ENCODE measurements at places on chromosomes 5 and 9.

GRCh38 chr5:69512740-69513260, 20.2 kb downstream of the OCLN start:
- no peak for DNase-seq

DNA sequence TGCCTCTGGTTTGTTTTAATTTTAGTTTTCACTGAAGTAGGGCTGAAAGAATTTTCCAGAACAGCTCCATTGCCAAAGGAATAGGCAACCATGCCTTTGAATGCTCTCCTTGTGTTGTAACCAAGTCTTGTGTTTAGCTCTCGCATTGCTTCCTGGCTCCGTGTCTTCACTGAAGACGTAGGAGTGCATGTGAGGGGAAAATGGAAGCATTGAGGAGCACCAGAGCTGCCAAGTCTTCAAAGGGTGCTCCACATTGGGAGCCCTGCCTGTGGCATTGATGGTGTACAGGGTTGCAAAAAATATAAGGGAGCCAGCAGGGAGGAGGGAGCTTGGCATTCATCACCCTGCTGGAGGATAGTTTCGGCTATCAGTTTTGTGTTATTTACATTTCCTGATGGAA, 86.6 kb downstream of the NTRK2 start:
- DNase-seq, result no peak

DNA sequence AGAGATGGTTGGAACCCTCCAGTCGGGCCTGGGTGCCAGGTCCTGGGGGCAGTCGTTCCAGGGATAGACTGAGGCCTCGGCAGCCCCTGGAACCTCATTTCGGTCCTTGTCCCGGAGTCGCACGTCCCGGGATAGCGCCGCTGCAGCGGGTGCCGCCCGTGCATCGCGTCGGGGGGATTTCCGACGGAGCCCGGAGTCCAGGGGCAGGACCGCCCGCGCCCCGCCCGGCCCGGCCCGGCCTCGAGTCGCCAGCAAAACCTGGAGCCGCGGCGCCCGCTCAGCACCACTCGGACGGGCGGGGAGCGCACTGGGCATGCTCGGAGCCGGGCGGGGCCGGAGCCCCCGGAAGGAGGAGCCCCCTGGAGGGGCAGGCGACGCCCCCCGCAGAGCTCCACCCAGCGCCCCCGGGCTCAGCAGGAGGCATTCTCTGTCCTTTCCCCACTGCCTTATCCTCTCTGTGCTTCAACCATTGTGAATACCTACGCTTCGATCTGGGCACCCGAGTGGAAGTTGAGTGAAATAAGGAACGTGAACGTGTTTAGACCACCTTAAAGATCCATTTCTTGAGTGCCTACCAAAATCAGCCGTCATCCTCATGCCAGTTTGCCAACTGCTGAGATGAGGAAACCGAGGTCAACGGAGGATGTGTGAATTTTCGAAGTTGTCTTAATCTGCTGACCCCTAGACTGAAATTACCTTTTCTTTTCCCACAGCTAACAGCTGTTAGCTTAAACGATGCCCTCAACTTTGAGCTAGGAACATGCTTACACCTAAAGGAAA, 1.7 kb upstream of the PTPN3 start:
- DNase-seq, result no peak

DNA sequence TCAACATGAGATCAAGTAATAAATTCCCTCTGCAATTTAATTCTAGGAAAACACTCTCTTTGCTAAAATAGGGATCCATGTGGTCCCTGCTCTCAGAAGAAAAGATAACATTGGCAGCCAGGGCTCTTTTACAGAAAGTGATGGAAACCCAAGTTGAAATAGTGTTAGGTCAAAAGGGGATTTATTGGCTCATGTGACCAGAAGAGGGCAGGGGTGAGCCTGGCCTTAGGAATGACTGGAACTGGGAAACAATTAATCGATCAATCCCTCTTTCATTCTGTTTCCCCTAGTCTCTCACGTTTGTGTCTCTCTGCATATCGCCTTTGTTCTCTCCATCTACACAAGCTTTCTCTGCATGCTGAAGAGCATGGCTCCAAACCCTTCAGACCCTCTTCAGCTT, 58.3 kb upstream of the ALDH1B1 start:
- no peak for DNase-seq

DNA sequence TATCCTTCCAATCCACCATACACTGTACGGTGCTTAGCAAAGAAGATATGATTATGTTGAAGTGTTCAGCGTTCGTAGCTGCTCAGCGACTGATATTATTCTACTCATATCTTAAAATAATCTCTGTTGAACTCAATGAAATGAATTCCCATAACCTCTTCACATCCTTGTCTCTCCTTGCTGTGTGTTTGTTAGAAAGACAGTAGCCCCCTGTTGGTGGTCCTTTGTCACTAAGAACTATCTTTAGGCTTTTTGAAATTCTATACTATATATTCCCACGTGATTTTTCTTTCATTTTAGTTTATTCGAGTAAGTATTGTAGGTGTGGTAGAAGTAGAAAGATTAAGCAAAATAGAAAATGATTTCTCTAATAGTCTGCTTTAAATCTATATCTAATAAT, 762.8 kb upstream of the WWC1 start:
- DNase-seq, result no peak

DNA sequence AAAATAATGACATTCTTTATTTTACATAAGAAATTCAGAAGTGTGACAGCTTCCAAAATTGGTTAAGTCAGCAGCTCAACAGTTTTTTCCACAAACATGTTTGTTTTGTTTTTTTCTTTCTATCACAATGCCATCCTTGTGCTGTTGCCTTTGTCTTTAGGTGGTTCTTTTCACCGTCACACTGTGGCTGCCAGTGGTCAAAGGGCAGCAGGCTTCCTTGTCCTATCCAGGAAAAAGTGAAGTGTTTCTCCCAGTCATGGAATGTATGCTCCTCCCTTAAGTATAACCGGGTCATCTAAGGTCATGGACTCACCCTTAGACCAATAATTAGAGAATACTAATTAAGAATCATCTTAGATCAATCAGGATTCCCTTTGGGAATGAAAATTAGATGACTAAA, 87.4 kb downstream of the SREK1 start:
- no peak for DNase-seq

GRCh38 chr5:143229896-143230675, 173.4 kb downstream of the NR3C1 start:
- no peak for DNase-seq

GRCh38 chr5:104914536-104915070, 1352.0 kb upstream of the NUDT12 start:
- DNase-seq, result no peak

GRCh38 chr5:100790170-100790665, 112.9 kb downstream of the ST8SIA4 start:
- no peak for DNase-seq

GRCh38 chr9:33416996-33417395, 14.6 kb upstream of the AQP7 start:
- no peak for DNase-seq

DNA sequence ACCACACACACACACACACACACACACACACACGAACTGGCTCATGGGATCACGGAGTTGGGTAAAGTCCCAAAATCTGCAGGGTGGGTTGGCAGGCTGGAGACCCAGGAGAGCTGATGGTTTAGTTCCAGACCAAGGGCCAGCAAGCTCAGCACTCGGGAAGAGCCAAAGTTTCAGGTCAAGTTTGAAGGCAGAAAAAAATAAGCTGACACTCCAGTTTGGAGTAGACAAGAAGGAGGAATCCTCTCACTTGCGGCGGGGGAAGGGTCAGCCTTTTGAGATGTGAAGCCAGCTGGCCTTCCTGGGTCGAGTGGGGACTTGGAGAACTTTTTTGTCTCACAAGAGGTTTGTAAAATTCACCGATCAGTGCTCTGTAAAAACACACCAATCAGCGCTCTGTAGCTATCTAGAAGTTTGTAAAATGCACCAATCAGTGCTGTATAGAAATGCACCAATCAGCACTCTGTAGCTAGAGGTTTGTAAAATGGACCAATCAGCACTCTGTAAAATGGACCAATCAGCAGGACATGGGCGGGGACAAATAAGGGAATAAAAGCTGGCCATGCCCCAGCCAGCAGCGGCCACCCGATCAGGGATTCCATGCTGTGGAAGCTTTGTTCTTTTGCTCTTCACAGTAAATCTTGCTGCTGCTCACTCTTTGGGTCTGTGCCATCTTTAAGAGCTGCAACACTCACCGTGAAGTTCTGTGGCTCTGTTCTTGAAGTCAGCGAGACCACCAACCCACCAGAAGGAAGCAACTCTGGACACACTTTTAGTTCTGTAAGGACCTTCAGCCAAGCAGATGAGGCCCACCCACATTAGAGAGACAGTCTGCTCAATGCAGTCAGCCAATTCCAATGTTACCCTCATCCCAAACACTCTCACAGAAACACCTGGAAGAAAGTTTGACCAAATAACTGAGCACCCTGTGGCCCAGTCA, 37.8 kb upstream of the UNC5A start:
- DNase-seq, result no peak

DNA sequence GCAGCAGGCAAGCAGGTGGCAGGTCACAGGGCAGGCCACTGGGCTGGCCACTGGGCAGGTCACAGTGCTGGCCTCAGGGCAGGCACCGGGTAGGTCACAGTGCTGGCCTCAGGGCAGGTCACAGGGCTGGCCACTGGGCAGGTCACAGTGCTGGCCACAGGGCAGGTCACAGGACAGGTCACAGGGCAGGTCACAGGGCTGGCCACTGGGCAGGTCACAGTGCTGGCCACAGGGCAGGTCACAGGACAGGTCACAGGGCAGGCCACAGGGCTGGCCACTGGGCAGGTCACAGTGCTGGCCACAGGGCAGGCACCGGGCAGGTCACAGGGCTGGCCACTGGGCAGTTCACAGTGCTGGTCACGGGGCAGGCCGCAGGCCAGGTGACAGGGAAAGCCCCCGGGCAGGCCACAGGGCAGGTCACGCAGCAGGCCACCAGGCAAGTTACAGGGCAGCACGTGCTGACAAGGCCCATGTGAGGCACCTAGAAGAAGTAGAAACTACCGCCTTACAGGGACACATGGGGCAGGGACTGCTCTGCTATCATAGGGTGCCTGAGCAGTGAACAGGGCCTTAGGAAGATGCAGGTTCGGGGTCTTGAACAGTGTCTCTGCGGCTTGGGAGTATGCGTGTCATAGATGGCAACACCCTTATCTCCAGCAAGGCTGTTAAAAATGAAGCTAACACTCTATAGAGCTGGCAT, 18.6 kb upstream of the MED10 start:
- no peak for DNase-seq

GRCh38 chr9:83034587-83034986, 28.4 kb downstream of the RASEF start:
- DNase-seq, result no peak

DNA sequence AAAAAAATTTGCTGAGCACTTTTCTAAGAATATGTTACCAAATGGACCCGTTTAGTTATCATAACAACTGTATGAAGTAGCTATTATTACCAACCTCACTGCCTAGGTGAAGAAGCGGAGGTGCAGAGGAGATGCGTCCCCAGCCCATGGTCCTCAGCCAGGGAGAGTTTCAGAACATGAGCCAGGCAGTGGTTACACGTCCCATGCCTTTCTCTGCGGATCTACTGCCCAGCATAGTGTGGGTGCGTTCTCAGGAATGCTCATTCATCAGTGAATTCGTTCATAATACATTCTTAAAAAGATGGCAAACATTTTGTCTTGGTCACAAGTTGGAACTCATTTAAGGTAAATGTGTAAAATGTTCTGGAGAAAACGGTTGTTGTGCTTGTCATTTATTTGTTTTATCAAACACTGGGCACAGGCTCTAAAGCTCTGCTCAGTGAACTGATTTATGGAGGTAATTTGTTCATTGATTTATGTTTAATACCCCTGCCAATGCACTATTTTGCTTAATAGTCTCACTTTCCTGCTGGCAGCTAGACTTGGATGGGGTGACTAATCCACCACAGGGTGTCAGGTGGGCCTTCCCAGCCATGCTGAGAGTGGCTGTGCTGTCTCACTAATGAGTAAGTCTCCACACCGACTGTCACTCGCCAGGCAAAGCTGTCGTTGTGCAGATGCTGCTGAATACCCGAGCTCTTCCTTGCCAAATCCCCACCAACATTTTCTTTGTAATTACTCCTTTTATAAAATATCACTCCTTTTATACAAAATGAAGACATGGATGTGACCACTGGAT, 248.8 kb downstream of the TENT4A start:
- no peak for DNase-seq

DNA sequence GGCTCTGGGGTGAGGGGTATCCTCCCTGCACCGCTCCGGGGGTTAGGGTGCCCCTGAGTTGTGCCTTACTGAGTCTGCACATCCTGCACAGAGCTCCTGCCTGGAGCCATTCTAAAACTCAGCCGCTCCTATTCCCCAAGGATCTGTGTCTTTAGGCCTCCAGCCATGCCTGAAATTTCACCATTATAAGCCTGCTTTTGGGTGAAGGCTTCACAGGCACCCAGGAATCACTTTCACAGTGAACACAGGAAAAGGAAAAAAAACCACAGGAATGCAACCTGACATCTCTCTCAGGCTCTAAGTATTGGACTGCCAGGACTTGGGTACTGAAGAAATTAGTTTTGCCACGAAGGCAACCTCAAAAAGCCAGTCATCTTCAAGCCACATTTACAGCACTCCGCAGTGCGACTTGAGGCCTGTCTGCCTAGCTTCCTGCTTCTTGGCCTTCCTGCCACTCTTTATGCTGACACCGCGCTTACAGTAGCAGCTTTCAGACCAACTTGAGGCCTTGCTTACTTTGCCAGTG, 30.9 kb downstream of the GALNT10 start:
- DNase-seq, result no peak

DNA sequence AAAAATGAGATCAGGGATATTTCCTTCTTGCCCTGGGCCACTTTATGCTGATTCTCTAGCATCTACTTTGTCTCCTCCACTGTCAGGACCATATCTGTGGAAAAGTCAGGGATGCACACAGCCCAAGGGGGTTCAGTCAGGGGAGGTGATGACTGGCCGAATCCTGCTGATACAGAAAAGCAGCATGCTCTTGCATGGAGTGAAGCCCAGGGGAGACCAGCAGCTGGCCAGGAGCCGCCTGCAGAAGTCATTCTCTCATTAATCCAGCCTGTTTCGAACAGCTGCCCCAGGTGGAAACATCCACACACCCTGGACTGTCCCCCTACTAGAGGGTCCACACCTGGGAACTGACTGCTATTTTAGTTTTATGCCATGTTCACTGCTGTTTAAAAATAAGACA, 177.1 kb downstream of the ATP10B start:
- DNase-seq, result no peak

- DNase-seq, result peak; percentile 32
Measured at GRCh38 chr5:94021246-94021645, 279.8 kb upstream of the POU5F2 start.

- DNase-seq, result no peak
Measured at GRCh38 chr9:77659926-77660325, 11.8 kb upstream of the GNA14 start.

DNA sequence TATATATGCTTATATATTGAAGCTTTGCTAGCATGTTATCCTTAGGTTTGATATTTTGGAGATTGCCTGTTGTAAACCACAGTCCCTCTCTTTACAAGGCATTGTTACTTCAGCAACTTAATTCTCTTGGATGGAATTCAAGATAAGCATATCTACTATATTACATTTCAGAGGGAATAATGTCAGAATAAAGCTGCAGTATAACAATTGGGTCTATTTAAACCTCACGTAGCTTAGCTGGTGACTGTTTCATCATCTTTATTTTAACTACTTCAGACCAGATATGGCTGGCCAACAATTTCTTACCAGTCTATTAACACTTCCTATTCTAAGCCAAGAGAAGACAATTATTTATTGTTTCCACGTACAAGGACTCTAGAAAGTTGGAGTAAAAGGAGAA, 27.1 kb downstream of the ZCCHC10 start:
- no peak for DNase-seq

- no peak for DNase-seq
Measured at GRCh38 chr5:147809830-147810666, 21.4 kb downstream of the SPINK1 start.

Measured in COR-L47 (cell line).